SK-N-SH (cell line): ENCODE measurements at places on chromosomes 7 and 10. TPM values are rescaled to one million over a fixed set of nuclear protein-coding genes. Genes with fewer than 3 reads are reported as not detected.

The TSPAN12 gene
- polyA plus RNA-seq: 0.21 TPM in 1 of 2 replicates, not detected in the other

The PDCD4 gene
- 23.3 and 31.1 TPM in 2 replicates for polyA plus RNA-seq

The RAPGEF5 gene
- 1.2 and 1.8 TPM in 2 replicates for polyA plus RNA-seq

The PRSS37 gene
- not detected in 2 replicates for polyA plus RNA-seq

The PRF1 gene
- not detected in 2 replicates for polyA plus RNA-seq

The CALHM3 gene
- not detected in 2 replicates for polyA plus RNA-seq

The TACR2 gene
- 0.02 and 0.05 TPM in 2 replicates for polyA plus RNA-seq

The CYP3A4 gene
- not detected in 2 replicates for polyA plus RNA-seq

The CFAP58 gene
- polyA plus RNA-seq: 0.38 and 0.47 TPM in 2 replicates

DNA sequence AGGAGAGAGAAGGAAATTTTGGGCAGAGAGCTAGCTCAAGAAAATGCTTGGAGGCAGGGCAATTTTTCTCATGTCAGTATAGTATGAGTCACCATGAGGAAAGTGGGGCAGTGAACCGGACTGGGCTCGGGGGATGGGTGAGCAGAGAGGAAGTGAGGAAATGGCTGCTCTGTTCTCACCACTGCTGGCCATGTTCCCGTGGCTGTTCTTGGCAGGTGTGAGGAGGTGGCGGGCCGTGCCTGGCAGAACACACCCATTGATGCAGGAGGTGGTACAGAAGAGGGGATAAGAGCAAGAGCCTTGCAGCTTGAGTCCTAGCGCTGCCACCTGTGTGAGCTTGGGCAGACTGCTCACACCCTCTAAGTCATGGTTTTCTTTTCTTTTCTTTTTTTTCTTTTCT, 304.4 kb upstream of the LYZL1 start:
- no peaks in the 10 kb centered on the region for H3K27me3 ChIP-seq
- no peaks in the 10 kb centered on the region; the same call in 1 of the 2 replicates for H3K4me1 ChIP-seq
- H3K4me3 ChIP-seq: no peak overlapping the region
- no peak overlapping the region for H3K27ac ChIP-seq
- no peak for DNase-seq

DNA sequence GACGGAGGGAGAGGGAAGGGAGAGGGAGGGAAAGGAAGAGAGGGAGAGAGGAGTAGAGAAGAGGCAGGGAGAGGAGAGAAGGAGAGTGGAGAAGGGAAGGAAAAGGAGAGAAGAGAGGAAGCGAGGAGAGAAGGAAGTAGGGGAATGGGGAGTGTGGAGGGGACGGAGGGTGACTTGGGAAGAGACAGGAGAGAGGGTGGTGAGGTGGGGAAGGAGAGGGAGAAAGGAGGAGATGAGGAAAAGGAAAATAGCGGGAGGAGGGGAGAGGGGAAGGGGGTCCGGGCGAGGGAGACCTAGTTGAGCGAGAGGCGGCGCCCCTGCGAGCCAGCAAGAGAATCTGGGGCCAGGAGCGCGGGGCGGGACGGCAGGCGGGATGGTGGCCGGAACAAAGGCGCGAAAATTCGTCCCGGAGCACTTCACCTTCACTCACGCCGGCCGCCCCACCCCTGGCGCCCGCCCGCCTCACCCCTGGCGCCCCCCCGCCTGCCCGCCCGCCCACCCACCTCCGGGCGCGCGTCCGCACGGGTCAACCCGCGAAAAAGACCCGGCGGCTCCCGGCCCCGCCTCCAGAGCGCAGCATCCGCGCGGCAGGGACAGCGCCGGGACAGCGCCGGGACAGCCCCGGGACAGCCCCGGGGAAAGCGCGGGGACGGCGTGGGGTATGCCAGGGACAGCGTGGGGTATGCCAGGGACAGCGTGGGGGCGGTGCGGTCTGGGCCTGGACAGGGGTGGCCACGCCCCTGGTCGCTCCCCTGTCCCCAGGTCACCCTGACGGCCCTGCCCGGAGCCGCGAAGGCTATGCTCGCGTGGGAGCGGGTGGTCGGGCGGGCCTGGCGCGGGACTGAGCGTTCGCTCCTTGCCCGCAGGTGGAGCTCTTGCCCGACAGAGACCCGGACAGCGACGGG, 4.2 kb downstream of the VSTM2A start:
- H3K36me3 ChIP-seq: no peaks in the 10 kb centered on the region
- H3K27me3 ChIP-seq: peaks cover 49% of the 10 kb centered on the region
- peak; percentile 90 for DNase-seq

- H3K27ac ChIP-seq: no peak overlapping the region
- H3K4me1 ChIP-seq: no peaks in the 10 kb centered on the region
- H3K36me3 ChIP-seq: no peaks in the 10 kb centered on the region
- DNase-seq: no peak
- no peaks in the 10 kb centered on the region for H3K27me3 ChIP-seq
- no peak overlapping the region for H3K4me3 ChIP-seq
These were observed 583.6 kb downstream of the TCERG1L start for GRCh38 chr10:130727766-130728490.

DNA sequence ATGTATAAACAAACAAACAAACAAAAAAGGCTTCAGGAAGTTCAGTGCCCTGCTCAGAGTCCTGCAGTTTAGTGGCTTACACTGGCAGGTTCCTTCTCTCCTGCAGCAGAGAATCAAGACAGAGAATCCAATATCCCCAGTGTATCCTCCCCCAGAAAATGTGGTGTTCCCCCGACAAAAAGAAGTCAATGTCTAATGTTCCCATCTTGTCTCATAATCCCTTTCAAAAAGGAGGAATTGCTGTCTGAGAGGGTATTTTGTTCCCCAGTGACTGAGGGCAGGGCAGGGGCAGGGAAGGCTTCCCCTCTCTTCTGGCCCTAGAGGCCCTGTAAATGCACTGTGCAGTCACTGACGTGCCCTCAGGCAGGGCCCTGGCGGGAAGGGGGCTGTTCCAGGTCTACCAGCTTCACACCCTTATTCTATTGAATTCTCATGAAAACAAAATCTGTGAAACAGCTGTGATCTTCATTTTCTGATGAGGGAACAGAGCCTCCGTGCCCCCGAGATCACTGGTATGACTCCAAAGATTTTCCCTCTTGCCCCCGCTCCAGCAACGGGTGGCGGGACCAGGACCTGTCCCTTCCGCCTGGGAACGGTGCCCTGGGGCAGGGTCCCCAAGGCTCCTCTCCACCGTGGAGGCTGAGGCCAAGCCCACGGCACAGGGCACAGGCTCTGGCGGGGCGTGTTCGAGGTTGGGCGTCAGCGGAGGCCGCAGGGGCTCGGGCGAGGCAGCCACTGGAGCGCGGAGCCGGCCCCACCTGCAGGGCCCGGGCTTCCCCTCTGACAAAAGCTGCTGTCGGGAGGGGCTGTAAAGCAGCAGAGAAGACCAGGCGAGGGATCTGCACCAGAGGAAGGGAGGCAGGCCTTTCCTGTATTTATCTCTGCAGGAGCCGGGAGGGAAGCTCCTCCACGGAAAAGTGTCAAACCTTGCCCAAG, 13.4 kb upstream of the WDFY4 start:
- H3K4me1 ChIP-seq: no peaks in the 10 kb centered on the region
- no peak overlapping the region for H3K4me3 ChIP-seq
- no peak overlapping the region for H3K27ac ChIP-seq

DNA sequence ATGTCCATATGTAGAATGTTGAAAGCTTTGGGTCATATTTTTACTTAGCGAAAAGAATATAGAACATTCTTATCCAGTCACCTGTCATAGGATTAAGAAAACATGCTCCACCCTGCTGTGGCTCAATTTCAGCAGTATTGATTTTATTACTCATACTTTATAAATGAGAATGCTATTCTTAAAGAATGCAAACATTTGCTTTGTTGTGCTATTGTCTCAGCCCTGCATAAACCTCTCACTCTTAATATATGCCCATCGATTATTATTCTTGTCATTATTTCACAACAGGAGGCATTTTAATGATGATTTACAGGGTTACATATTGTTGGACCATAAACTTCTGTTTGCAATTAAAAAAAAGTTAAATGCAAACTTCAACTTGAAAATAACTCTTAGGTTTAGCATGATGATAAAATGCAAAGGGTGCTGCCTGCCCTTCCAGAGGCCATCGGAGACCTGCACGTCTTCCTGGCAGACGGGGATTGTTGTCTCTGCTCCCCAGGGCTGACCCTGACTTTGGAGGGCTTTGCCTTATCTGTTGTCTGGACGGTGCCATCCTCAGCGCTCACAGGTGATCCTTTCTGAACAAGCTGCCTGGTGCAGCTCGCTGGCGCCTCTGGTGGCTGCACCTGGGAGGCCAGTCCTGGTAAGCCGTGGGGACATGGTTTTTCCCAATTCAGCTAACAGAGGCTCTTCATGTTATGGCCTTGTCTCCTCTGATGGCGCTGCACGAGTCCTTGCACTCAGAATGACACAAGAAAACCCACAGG, 50.0 kb upstream of the SHH start:
- DNase-seq: no peak
- H3K27me3 ChIP-seq: peaks cover 76% of the 10 kb centered on the region
- H3K4me3 ChIP-seq: no peak overlapping the region
- no peaks in the 10 kb centered on the region for H3K36me3 ChIP-seq

DNA sequence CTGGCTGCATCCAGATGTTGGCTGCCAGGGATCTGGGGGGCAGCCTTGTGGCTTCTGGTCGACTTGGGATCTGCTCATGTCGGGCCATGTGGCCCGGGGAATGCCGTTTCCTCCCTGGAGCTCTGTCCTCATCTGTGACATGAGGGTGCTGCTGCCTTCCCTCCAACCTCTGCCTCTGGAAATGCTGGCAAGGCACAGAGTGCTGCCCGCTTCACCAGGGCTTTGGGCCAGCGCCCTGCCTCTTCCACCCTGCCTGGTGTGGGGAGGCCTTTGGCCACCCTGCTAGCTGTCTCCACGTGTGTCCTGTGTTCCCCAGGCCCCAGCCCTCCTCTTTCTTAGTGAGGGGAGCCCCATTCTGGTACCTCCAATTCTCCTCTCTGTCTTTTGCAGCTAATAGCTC, 5.8 kb upstream of the SMARCD3 start:
- H3K4me3 ChIP-seq: no peak overlapping the region
- H3K27ac ChIP-seq: no peak overlapping the region
- no peak for DNase-seq
- H3K4me1 ChIP-seq: peaks cover 17% of the 10 kb centered on the region
- H3K27me3 ChIP-seq: no peaks in the 10 kb centered on the region

DNA sequence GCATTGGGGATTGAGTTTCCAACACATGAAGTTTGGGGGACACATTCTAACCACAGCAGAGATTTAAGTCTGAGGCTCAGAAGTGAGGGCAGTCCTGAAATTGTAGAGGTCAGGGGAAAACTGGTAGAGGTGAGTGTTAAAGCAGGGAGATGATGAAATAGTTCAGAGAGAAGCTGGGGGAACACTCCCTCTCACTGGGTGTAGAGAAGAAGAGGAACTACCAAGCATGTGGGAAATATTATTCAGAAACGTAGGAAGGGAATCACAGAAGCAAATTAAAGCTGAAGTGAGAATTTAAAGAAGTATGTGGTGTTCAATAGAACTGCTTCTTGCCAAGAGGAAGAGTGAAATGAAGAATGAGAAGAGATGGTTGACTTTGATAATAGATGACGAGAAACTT, 121.5 kb upstream of the FAM3C start:
- H3K4me3 ChIP-seq: no peak overlapping the region
- 0 out of 2 replicates have a peak, but pooled peaks cover 4% of the 10 kb centered on the region for H3K4me1 ChIP-seq
- no peaks in the 10 kb centered on the region for H3K36me3 ChIP-seq
- DNase-seq: no peak
- H3K27me3 ChIP-seq: no peaks in the 10 kb centered on the region
- no peak overlapping the region for H3K27ac ChIP-seq

DNA sequence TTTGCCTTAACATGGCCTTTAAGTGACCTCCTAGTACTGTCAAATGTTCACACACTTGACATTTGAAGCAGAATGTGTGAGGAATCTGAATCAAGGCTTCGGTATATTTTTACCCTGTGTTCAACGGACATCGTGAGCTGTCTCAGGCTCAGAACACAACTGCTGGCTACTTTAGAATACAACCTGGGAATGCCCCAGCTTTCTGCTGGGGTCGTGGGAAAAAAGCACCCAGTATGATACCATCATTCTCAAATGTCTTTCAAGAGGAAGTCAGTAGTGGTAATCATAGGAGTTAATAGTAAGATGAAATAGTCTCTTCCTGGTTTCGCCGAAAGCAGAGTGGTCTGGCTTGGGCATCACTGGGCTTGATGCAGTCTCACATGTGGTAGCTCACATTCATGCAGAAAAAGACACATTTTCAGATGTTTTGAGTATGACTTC, 67.2 kb downstream of the CREB5 start:
- no peak overlapping the region for H3K4me3 ChIP-seq
- H3K4me1 ChIP-seq: peaks cover 14% of the 10 kb centered on the region
- DNase-seq: no peak
- no peaks in the 10 kb centered on the region for H3K27me3 ChIP-seq
- H3K36me3 ChIP-seq: no peaks in the 10 kb centered on the region

GRCh38 chr7:74294191-74294998, 5.2 kb downstream of the CLIP2 start:
- peaks cover 12% of the 10 kb centered on the region; the same call in 1 of the 2 replicates for H3K4me1 ChIP-seq
- peak overlapping the region; percentile 78 for H3K27ac ChIP-seq
- H3K36me3 ChIP-seq: no peaks in the 10 kb centered on the region

- H3K4me3 ChIP-seq: no peak overlapping the region
- H3K4me1 ChIP-seq: no peaks in the 10 kb centered on the region
- DNase-seq: no peak
- H3K27me3 ChIP-seq: no peaks in the 10 kb centered on the region
These were observed 32.3 kb downstream of the SDHAF3 start for GRCh38 chr7:97149843-97150242.

DNA sequence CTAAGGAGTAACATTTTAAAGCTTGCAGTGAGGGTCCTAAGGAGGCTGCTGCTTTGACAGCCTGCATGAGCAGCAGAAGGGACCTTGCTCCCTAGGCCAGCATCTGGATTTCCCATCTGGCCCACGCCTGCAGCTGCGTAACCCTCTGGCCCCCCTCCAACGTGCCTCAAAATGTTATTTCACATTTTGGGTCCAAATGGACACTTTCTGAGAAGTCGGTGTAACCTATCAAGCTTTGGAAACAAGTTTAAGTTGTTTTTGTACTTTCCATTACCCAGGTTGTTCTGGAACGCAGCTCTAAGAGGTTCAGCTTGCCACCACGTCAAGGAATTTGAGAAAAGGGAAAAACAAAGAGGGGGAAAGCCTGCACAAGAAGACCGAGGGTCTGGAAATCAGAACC, 338.3 kb downstream of the KCNMA1 start:
- no peaks in the 10 kb centered on the region for H3K36me3 ChIP-seq
- no peak overlapping the region for H3K27ac ChIP-seq
- peaks cover 29% of the 10 kb centered on the region for H3K4me1 ChIP-seq
- H3K27me3 ChIP-seq: no peaks in the 10 kb centered on the region
- DNase-seq: no peak
- H3K4me3 ChIP-seq: no peak overlapping the region
